ENCODE measurements at places on chromosomes 12 and 14.

DNA sequence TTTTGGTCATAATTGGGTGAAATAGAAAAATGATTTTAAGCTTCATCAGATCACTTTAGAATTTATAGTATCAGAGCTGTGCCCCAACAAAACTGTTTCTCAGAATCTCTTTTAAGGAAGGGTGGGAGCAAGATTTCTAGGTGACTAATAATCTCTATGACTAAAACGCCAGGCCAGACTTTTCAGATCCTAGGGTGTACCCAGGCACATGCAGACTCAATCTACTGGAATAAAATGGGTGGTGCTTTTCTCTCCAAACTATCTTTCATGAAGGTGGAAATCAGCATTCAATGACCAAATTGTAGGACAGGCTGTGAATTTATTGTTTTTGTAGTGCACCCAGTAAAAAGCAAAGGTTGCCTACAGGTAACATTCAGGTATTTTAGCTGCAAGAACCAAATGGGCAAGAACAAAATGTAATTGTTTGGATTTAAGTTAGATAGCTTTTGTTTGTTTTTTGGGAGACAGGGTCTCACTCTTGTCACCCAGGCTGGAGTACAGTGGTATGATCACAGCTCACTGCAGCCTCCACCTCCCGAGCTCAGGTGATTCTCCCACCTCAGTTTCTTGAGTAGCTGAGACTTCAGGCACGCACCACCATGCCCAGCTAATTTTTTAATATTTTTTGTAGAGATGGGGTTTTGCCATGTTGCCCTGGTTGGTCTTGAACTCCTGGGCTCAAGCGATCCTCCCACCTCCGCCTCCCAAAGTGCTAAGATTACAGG lies 49.5 kb downstream of the PPP2R5C start:
- DNase-seq: no peak

- DNase-seq: no peak
Measured at GRCh38 chr12:49946497-49946896, 4.0 kb upstream of the AQP2 start.

DNA sequence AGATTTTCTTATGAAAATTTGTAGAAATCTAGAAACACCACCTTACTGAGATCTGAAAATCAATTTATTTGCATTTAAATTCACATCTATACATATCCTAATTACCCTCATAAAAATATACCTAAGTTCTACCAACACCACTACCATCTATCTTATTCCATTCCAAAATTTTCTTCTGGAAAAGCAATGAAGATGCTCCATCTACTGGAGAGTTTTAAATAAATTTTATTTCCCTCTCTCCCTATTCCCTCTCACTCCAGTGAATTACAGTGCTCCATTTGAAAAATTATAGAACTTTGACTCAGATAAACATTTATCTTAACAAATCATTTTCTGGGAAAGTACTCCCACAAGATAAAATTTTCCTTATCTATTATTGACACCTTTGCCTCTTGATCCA lies 2.3 kb upstream of the C14orf39 start:
- DNase-seq: no peak

GRCh38 chr12:104576980-104577580 lies 120.3 kb downstream of the CHST11 start:
- DNase-seq: no peak

- DNase-seq: no peak
Measured at GRCh38 chr14:76900682-76901081, 74.5 kb downstream of the LRRC74A start.

GRCh38 chr12:26770239-26771070 lies 62.5 kb downstream of the ITPR2 start:
- DNase-seq: no peak

GRCh38 chr14:65057695-65058094 lies 44.6 kb downstream of the MAX start:
- no peak for DNase-seq

GRCh38 chr12:95995238-95996031 lies 709 bp downstream of the HAL start:
- DNase-seq: no peak

GRCh38 chr14:52342849-52343596 lies 28.9 kb downstream of the PTGER2 start:
- DNase-seq: no peak

- DNase-seq: no peak
Measured at GRCh38 chr12:79949098-79949497, 14.2 kb upstream of the PPP1R12A start.

GRCh38 chr12:93848523-93849101 lies 171.4 kb downstream of the CRADD start:
- no peak for DNase-seq

- DNase-seq: no peak
Measured at GRCh38 chr14:99260587-99261551, 11.1 kb downstream of the BCL11B start.

DNA sequence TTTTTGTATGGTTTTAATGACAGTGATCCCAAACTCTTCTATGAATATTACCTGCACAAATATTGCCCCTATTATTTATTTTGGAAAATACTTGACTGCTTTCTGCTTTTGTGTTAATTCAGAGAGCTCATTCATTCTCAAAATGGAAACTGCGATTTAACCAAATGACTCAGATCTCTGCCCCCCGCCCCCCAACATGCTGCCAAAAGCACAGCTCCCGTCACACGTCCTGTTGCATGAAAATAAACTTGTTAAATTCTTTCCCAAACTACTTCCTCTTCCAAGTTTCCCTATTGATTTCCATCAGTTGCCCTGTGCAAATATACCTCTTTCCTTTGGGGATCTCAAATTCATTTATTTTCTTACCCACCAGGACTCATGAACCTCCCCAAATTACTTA lies 18.0 kb upstream of the NRDE2 start:
- no peak for DNase-seq

GRCh38 chr12:45774508-45775162 lies 45.1 kb downstream of the ARID2 start:
- DNase-seq: no peak

DNA sequence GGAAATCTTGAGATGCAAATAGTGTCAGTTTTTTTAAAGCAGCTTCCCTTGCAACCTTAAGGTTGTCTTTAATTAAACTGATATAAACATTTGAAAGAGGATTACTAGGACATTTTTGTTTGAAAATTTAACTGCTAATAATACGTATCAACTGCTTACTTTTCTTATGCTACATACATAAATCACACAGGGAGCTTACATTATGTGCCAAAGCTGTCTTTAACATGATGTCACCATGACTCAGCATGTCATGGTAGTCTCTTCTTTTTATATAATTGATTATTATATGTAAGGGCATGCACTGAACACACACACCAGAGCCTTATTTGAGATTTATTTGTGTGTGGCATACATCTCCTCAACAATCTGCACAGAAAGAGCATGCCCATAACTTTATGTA lies 63.0 kb upstream of the PTHLH start:
- DNase-seq: no peak

DNA sequence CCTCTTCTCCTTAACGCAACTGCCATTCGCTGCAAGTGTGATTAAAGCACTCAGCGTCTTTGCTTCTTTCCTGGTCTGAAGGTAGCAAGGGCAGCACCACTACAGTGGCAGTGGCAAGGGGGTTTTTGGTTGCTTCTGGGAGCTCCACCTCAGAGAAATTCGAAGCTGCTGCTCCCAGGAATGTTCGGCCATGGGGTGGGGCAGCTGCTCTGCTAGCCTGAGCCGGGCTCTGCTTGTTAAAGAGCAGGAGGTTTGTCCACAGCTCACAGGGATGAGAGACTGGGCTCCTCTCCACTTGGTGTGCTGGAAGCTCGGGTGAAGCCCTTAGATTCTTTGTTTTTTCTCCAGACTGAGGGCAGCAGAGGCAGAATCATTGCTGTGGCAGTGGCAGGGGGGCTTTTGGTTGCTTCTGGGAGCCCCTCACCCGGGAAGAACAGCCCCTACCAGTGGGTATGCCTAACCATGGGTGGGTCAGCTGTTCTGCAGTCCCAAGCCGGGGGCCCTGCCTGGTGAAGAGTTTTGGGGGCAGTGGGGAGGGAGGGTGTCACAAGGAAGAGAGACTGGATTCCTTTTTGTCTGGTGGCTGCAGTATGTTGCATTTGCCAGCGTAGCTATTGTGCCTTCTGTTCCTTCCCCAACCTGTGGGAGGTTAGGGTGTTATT lies 340.2 kb downstream of the AEBP2 start:
- no peak for DNase-seq

GRCh38 chr14:92905667-92906066 lies 17.3 kb upstream of the CHGA start:
- DNase-seq: no peak

DNA sequence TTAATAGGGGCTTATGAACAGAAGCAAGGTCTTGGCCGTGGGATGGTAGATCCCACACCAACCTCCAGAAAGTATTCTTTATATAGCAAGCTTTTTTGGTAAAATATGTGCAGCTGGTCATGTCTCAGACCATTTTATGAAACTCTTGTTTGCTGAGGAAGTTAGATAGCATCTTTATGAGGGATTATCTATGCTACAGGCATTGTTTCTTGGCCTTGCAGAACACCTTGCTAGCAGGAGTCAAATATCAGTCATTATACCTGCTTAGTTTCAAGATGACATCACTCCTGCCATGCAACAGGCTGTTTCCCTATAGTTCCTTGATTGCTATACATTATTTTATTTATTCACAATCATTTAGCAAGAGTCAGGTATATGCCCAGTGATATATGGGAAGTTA lies 84.8 kb upstream of the LRFN5 start:
- no peak for DNase-seq

GRCh38 chr14:58535044-58535443 lies 102.7 kb upstream of the DACT1 start:
- DNase-seq: no peak

All from NCI-H1417 treated with DMSO at 0.1 percent for 48 hours (cell line).